Fibroblast of skin of back (primary cell): ENCODE measurements at places on chromosomes 6 and 20.

DNA sequence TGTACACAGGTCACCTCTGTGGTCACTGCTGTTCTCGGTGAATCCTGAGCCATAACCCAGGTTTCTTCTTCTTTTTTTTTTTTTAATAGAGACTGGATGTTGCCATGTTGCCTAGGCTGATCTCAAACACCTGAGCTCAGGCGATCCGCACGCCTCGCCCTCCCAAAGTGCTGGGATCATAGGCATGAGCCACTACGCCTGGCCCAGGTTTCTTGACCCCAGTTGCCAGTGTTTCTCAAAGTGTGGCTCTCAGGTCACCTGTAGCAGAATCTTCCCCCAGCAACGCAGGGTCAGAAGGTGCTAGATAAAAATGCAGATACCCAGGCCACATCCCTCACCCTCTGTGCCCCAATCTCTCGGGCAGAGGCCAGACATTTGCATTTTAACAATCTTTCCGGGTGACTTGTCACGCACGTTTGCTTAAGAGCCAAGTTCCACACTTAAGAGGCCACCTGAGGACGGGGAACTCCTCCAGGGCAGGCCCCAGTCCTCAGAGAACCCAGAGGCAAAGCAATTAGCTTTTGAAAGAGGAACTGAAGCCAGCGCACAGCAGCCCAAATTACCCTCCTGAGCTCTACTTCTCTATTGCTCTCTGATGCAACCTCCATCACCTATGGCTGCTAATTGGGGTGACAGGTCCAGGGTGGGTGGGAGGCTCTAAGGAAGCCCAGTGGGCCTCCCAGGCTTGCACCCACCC, 81.8 kb downstream of the NFATC2 start:
- DNase-seq, result no peak

DNA sequence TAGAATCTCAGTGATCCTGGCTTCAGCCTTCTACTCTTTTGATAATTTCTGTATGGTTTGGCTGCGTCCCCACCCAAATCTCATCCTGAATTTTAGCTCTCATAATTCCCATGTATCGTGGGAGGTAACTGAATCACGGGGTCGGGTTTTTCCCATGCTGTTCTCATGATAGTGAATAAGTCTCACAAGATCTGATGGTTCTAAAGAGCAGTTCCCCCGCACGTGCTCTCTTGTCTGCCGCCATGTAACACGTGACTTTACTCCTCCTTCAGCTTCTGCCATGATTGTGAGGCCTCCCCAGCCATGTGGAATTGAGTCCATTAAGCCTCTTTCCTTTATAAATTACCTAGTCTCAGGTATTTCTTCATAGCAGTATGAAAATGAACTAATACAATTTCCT, 507.2 kb downstream of the CDH26 start:
- DNase-seq, result no peak

- DNase-seq, result peak; percentile 60
Measured at GRCh38 chr6:31042806-31043205, 32.5 kb downstream of the MUC22 start.

DNA sequence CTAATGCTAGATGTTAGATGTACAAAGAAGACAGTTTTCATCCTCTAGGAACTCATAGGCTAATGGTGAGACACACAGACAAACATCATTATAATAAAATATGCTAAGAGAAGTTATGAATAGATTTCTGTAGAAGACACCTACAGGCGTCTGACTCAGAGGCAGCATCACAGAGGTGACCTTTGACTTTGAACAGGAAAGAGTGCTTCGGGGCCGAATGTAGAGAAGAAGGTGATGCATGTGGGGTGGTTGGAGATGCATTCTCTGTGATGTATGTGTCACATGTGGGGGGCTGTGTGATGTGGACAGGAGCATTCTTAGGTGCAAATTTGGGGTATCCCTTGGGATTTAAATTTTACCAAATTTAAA, 6.8 kb downstream of the GUCA1A start:
- no peak for DNase-seq

GRCh38 chr20:24492031-24492607, 22.7 kb downstream of the SYNDIG1 start:
- DNase-seq, result peak; percentile 31

DNA sequence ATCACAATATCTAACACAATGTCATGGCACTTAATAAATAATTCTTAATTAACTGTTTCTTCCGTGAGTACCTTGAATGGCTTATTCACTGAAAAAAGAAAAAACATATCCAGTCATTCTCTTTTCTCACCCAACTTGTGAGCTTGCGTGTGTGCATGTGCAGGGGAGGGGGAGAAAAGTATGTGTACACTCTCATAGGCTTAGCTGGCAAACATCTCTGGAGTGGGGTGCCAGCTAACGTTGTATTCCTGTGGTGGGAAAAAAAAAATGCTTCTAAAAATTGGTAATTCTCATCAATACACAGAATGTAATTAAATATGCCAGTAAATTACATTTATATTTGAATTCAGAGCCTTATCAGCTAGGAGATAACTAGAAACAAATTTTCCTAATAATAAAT, 291.9 kb upstream of the NOX3 start:
- DNase-seq, result no peak

- no peak for DNase-seq
Measured at GRCh38 chr20:8039042-8039441, 19.5 kb upstream of the TMX4 start.

DNA sequence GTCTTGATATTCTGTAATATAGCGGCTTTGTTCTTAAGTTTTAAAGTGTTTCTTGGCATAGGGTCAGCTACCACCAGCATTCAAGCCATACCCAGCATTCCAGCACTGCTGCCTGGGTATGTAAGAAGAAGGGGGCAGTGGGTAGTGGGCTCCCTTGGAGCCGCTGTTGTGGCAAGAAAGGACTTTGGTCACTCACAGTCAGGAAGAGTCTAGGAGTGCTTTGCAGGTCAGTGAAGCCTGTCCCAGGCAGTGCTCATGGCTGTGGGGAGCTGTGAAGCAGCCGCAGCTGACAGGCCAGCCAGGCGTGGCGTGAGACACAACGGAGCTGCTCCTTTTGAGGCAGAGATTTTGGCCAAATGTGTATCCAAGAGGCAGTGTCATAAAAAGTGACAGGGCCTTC, 512.0 kb downstream of the CDKAL1 start:
- DNase-seq, result peak; percentile 27

- peak; percentile 7 for DNase-seq
Measured at GRCh38 chr20:15976047-15976736, 597.1 kb downstream of the KIF16B start.

- DNase-seq, result peak; percentile 87
Measured at GRCh38 chr6:149696901-149697300, 21.0 kb downstream of the LATS1 start.

DNA sequence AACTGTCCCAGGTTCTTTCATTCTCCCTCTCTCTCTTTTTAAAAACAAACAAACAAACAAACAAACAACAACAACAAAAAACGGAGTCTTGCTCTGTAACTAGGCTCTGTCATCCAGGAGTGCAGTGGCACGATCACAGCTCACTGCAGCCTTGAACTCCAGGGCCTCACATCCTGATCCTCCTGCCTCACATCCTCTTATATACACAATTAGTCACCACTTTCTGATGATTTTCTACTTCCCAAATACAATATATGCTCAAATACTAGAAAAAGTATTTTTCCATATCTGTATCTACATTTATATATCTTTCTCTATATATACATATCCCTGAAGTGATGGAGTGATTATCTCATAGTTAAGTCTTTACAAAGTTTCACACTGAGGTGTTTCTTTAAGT, 170.7 kb downstream of the EPHA7 start:
- no peak for DNase-seq

- DNase-seq, result peak; percentile 52
Measured at GRCh38 chr6:130760006-130760405, 67.2 kb upstream of the SMLR1 start.

GRCh38 chr20:39095870-39096269, 133.7 kb downstream of the DHX35 start:
- DNase-seq, result no peak

- DNase-seq, result no peak
Measured at GRCh38 chr6:147058786-147059385, 145.3 kb upstream of the STXBP5 start.

- peak; percentile 13 for DNase-seq
Measured at GRCh38 chr6:170279977-170280688, 10.7 kb downstream of the DLL1 start.

DNA sequence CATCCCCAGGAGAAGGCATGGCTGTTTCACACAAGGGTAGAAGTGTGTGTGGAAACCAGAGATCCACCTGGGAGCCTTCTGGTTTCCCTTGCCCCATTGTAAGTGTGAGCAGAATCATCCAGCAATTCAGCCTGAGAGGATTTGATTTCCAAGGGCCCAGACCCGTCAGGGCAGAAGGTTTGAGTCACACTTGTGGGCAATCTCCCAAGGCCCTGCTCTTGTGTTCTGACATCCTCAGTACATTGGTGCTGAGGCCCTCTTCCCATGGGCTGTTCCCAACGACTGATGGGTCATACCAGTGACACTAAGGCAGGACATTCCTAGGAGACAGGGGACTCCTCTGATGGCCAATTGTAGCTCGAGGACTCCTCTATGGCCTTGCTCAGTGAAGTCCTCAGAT, 58.2 kb upstream of the POLR1H start:
- peak; percentile 9 for DNase-seq

DNA sequence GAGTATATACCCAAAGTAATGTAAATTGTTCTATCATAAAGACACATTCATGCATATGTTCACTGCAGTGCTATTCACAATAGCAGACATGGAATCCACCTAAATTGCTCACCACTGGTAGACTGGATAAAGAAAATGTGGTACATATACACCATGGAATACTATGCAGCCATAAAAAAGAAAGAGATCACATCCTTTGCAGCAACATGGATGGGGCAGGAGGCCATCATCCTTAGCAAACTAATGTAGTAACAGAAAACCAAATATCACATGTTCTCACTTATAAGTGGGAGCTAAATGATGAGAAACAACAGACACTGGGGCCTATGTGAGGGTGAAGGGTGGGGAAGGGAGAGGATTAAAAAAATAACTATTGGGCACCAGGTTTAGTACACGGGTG, 11.5 kb upstream of the TMEM200A start:
- no peak for DNase-seq

DNA sequence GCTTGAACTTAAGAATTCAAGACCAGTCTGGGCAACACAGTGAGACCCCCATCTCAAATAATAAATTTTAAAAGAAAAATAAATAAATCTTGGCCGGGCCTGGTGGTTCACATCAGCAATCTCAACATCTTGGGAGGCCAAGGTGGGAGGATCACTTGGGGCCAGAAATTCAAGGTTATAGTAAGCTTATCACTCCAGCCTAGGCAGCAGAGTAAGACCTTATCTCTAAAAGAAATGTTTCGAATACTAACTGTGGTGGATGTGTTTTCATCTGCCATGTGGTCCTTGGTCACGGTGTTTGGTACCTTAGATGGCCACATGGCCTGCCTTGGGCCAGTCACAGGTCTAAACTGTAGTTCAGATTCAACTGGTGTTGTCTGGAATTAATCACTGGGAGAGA, 5.8 kb downstream of the UBE2C start:
- DNase-seq, result no peak

DNA sequence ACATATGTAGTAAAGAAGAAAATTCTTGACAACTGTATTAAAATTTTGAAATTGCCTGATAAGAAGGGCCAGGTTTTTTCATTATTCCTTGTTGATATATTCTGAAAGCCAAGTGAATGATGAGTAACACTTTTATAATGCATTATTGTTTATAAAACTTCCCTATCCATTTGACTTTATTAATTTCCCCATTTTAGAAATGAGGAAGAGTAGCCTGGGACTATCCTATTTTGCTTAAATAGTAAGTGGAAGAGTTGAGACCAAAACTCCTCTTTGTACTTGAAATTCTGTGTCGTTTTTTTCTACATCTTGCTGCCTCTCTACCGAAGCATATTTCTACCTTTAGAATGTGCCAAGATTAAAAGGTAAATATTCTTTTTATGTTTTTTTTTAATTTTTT, 39.7 kb downstream of the TRMT11 start:
- no peak for DNase-seq

- no peak for DNase-seq
Measured at GRCh38 chr6:6635291-6635690, 46.8 kb downstream of the LY86 start.

DNA sequence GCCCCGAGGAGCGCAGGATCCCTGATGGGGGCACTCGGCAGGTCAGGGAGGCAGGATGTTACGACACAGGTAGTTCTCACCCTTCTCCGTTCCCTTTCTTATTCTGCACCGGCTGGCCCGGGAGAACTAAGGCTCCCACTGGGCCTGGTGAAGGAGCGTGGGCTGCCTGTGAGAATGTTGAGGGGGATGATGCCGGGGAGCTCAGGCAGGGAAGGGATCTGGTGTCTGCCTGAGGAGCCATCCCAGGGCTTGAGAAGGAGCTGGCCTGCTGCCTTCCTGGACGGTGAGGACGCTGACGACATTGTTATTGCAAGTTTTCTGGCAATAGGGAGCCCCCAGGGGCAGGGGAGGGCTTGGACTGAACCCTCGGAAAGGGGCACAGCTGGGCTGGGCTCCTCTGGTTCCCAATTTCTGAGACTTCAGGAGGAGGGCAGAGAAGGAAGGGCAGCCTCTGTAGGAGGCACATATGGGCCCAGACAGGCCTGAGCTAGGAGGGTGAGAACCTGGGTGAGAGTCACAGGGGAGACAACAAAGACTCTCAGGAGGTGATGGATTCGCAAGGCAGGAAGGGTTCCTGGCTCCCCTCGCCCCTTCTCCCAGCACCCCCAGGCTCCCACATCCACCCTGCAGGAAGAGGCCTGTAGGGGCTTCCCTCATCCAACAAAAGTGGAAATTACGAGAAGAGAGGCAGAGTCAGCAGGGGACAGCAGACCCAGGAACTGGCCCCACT, 32.8 kb downstream of the CYP21A2 start:
- DNase-seq, result no peak

GRCh38 chr6:144898052-144898689, 613.0 kb downstream of the UTRN start:
- peak; percentile 45 for DNase-seq

GRCh38 chr20:35903843-35904242, 50.5 kb downstream of the SCAND1 start:
- DNase-seq, result no peak

DNA sequence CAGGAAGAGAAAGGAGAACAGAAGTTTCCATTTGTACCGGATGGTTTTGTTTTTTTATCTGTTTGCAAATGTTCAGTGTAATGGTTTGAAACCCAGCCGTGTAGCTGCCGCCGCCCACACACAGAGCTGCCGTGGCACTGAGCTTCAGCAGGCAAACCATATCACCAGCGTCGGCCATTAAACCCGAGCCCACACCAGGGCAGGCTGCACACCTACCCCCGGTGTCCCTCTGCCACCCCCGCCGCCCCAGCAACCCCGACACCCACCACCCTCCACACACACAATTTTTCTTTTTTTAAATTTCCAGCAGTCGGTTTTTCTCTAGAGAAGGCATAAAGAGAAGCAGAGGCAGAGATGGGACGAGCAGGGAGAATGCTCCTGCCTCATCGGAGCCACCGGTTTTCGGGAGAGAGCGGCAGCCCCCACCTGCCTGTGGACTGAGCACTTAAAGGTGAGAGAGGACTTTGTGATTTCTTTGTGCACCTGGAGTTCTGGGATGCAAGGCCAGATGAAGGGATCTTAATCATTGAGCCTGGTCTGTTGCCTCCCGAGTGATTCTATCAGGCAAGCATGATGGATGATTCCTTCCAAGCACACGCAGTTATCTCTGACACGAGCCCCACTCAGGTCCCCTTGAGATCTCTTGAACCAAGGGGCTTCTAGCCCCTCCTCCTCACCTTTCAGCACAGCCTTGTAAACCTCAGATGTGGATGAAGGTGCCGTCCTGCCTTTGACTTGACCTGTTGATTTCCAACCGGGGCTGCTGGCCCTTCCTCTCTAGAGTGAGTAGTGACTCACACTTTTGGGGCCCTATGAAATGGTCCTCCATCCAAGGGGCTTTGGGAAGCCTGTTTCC, 17.5 kb upstream of the ZNF831 start:
- DNase-seq, result no peak
